ENCODE measurements at places on chromosomes 7 and 10. TPM values are rescaled to one million over a fixed set of nuclear protein-coding genes. Genes with fewer than 3 reads are reported as not detected.

MLXIPL gene
- total RNA-seq, result not detected

LIPF gene
- total RNA-seq, result not detected

COL1A2 gene
- 7,512 TPM for total RNA-seq

ENKUR gene
- 0.10 TPM for total RNA-seq

NUTM2E gene
- total RNA-seq, result not detected

ZNF800 gene
- 19.7 TPM for total RNA-seq

GDF2 gene
- total RNA-seq, result not detected

ZNF511 gene
- total RNA-seq, result 14.3 TPM

GDF10 gene
- total RNA-seq, result 0.12 TPM

GIMAP1 gene
- total RNA-seq, result 0.20 TPM

IRF5 gene
- total RNA-seq, result not detected

PRR15 gene
- total RNA-seq, result 4.2 TPM

SFTPA1 gene
- total RNA-seq, result not detected

CYP3A4 gene
- total RNA-seq, result not detected

FAM25C gene
- not detected for total RNA-seq

ATRNL1 gene
- under 0.01 TPM for total RNA-seq

CHST15 gene
- 17.1 TPM for total RNA-seq

ITIH5 gene
- total RNA-seq, result 0.24 TPM

POM121 gene
- 14.1 TPM for total RNA-seq

C7orf33 gene
- not detected for total RNA-seq

NPC1L1 gene
- total RNA-seq, result not detected

IFIT1B gene
- total RNA-seq, result not detected

MMD2 gene
- not detected for total RNA-seq

GBX1 gene
- total RNA-seq, result not detected

HOXA9 gene
- total RNA-seq, result not detected

TUBAL3 gene
- total RNA-seq, result not detected

GSTK1 gene
- total RNA-seq, result 132 TPM

WDR11 gene
- 26.0 TPM for total RNA-seq

FGL2 gene
- 0.54 TPM for total RNA-seq

ATG9B gene
- 0.25 TPM for total RNA-seq

PCLO gene
- total RNA-seq, result not detected

COL13A1 gene
- total RNA-seq, result 7.6 TPM

TUBB8 gene
- not detected for total RNA-seq

SMIM30 gene
- 41.8 TPM for total RNA-seq

OR13A1 gene
- not detected for total RNA-seq

LGI1 gene
- total RNA-seq, result not detected

SUN3 gene
- not detected for total RNA-seq

EXOSC1 gene
- 22.3 TPM for total RNA-seq

HTRA1 gene
- total RNA-seq, result 789 TPM

EGFR gene
- total RNA-seq, result 40.8 TPM

PRRT4 gene
- total RNA-seq, result 0.56 TPM

DCLRE1C gene
- 4.8 TPM for total RNA-seq

H2BK1 gene
- total RNA-seq, result not detected

ENTPD1 gene
- 0.49 TPM for total RNA-seq

TMEM213 gene
- total RNA-seq, result not detected

PPP1R17 gene
- total RNA-seq, result not detected

ANKRD22 gene
- total RNA-seq, result 0.44 TPM

FRMD4A gene
- 21.7 TPM for total RNA-seq

NODAL gene
- not detected for total RNA-seq

SEMA3C gene
- total RNA-seq, result 46.4 TPM

CDCA7L gene
- total RNA-seq, result 8.4 TPM

IL15RA gene
- total RNA-seq, result 13.8 TPM

HABP2 gene
- not detected for total RNA-seq

YWHAG gene
- total RNA-seq, result 71.0 TPM

SEM1 gene
- 17.3 TPM for total RNA-seq

SLC13A1 gene
- not detected for total RNA-seq

SSMEM1 gene
- not detected for total RNA-seq

Data from cardiac ventricle fibroblast (primary cell).